ENCODE measurements at places on chromosomes 5 and 9. TPM values are rescaled to one million over a fixed set of nuclear protein-coding genes. Genes with fewer than 3 reads are reported as not detected.
A peak's percentile ranks its signal among the peaks of the same experiment; 100 is the strongest.

Gene WDR38
- not detected for total RNA-seq

Gene PLCXD3
- 1.3 TPM for total RNA-seq

Gene TUSC1
- 10.5 TPM for total RNA-seq

Gene PHF24
- 0.17 TPM for total RNA-seq

Gene ZFP37
- total RNA-seq = 5.1 TPM

Gene FAXDC2
- 11.3 TPM for total RNA-seq

Gene CTXN3
- total RNA-seq = not detected

Gene SLC22A4
- total RNA-seq = 4.1 TPM

Gene C5orf34
- 4.1 TPM for total RNA-seq

Gene PCDHGA8
- total RNA-seq = 2.6 TPM

Gene SLC4A9
- total RNA-seq = not detected

Gene PCDHGA3
- total RNA-seq = 1.5 TPM

Gene DDX4
- not detected for total RNA-seq

Gene LNPEP
- total RNA-seq = 26.2 TPM

DNA sequence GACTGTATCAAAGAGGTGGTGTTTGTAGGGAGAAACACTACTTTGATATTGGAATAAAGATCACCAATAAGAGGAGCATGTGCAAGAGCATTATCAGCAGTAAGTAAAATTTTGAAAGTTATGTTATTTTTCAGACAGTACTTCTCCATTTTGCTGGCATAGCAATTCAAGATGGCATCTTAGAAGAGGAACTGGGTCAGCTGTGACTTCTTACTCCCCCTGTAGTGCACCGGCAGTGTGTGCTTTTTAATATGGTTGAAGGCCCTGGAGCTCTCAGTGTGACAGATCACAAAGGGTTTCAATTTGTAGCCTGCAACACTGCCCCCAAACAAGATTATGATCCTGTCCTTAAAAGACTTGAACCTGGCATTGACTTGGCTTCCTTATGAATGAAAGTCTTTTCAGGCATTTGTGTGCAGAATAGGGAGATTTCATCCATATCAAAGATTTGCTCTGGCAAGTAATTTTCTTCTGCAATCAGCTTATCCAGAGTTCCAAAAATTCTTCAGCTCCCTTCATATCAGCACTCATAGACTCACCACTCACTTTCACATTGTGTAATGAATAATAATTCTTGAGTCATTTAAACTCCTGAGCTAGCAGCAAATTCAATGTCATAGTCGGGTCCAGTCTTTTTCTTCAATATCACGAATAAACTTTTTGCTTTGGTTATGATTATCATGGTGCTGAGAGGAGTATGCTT lies 105.7 kb upstream of the MAMDC2 start:
- DNase-seq = no peak

DNA sequence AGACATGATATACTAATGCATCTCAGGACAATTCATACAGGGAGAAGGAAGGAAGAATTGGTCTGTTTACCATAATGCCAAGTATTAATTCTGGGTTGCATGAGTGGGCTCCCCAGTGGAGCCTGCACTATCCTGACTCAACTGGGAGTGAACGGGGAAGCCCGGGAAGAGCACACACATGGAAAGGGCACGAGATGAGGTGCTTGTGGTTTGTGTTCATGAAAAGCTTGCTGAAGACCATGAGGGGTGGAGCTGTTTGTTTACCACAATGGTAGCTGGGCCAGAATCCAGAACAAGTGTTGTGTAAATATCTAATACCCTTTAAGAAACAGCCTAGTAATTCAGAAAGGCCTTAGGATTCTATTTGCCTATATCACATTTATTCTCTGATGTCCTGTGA lies 44.6 kb downstream of the POC5 start:
- no peak for DNase-seq

GRCh38 chr5:35320029-35320428 lies 89.7 kb upstream of the PRLR start:
- DNase-seq = no peak

DNA sequence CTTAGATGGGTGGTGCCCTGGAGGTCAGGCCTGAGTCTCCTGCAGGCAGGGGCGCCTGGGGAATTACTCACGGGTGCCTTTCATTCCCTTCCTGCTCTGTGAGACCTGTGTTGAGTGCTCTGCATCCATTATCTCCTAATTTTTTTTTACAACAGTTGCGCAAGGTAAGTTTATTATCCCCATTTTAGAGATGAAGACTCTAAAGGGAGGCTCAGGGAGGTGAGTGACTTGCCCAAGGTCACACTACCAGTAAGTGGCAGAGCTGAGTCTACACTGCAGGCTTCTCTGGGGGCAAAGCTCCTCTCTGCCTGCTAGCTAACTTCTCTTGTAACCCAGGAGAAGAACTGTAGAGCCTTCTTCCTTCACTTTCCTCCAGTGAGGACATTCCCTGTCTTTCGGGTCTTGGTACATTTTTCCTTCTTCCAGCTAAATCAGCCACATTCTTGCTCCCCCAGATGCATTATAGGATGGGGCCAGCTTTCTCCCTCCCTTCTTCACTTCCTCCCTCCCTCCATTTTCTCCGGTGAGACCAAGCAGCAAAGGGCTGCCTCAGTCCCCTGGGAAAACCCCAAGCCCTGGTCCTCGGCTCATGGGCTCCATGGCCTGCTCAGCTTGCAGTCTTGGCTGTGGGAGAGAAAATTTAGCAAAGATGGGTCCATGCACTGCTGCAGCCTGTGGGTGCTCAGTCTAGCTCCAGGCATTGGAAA lies 1.8 kb downstream of the PRR7 start:
- no peak for DNase-seq

DNA sequence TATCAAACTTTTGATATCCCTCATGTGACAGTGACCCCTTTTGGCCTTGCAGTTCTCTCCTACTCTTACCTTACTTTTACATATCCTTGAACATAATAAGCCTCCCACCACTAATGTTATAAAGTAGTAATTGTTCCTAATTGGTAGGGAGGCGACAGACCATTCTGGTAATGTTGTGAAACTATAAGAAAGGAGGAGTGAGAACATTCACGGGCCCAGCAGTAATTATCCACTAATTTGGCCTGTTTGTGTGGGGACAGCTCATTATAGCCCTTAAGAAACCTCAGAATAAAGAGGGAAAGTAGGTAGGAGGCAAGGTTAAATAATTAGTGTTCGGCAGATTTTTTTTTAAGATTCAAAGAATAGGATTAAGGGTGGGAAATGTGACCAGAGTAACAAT lies 1046.5 kb upstream of the ARRDC3 start:
- DNase-seq = no peak

GRCh38 chr9:131910572-131910971 lies 169.1 kb downstream of the MED27 start:
- no peak for DNase-seq

GRCh38 chr9:107172979-107173347 lies 110.1 kb upstream of the RAD23B start:
- DNase-seq = no peak

DNA sequence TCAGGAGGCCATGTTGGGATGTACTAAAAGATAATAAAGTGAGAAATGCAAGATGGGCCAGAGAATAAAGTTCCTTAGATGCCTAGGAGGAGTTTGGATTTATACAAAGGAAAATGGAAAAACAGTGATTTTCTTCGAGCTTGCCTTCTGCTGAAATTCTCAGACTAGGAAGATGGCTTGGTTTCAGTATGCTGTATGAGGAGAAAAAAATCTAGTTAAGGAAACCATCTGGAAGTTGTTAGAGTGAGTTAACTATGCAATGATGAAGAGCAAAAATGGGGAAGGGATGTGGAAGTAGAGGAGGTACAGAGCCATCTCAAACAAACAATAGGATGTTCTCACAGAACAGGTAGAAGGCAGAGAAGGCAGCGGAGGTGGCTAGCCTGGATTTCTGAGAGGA lies 162.9 kb upstream of the FTMT start:
- DNase-seq = no peak

GRCh38 chr9:114185570-114186490 lies 30.5 kb downstream of the COL27A1 start:
- DNase-seq = no peak

- peak; percentile 89 for DNase-seq
These were observed 73.4 kb downstream of the NFIB start for GRCh38 chr9:14240537-14240936.

GRCh38 chr5:172311605-172312004 lies 28.0 kb upstream of the UBTD2 start:
- no peak for DNase-seq

DNA sequence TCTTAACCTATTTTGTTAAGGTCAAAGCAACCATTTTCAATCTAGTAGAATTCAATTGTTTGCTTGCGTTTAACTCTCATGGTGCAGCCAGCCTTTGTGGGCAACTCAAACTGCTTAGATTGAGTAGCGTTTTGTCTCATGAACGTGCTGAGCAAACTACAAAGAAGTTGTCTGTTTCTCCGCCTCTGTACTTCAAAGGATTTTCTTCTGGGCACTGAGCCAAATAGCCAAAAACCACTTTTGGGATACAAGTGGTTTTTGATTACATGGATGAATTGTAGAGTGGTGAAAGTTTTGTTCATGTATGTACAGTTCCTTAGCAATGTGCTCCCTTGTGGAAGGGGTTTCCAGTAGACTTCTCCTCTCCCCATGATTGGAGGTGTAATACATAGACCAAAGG lies 122.9 kb downstream of the CFAP90 start:
- DNase-seq = peak; percentile 19

DNA sequence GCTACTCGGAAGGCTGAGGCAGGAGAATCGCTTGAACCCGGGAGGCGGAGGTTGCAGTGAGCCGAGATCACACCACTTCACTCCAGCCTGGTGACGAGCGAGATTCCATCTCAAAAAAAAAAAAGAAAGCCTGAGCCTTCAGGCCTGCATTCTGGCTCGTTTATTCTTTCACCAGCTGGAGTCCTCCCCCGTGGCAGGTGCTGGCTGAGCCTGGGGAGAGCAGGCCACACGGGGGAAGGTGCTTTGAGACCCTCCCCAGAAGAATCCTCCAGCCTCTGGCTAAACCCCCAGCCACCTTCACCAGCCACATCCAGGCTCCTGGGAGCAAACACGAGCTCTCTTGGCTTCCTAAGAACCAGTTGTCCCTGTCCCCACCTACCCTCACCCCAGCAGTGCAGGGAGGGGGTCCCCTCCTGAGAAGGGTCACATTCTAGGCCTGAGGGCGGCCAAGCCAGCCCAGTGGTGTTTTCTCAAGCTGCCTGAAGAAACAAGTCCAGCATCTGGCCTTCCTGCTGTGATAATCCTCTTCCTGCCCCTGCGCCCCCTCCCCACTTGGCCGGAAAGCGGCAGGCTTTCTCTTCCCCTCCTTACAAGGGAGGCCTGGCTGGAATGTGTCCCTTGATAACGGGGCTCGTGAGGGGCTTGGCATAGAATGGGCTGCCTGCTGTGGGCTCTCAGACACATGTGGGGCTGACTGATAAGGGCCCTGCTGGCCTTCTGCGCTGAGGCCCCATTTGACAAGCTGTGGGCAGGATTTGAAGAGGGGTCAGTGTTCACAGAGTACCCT lies 41.5 kb downstream of the PLPP7 start:
- no peak for DNase-seq

DNA sequence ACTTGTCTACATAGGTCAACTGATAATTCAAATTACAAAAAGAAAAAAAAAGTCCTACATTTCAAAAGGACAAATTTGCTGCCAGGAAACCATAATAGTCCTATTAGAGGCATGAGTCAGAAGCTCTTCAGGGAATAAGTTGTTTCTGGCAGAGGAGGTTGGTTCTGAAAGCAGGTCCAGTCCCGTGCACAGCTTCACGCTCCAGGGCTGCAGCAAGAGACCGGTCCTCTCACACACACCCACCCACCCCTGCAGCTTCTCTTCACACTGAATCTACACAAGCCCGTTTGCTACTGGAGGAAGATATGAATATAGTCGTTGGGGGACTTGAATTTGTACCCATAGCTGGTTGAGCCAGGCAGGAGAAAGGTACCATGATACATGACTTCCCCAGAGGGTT lies 36.9 kb upstream of the SLC1A3 start:
- peak; percentile 64 for DNase-seq

- DNase-seq = peak; percentile 65
These were observed 140.3 kb downstream of the PCSK1 start for GRCh38 chr5:96292582-96293247.

DNA sequence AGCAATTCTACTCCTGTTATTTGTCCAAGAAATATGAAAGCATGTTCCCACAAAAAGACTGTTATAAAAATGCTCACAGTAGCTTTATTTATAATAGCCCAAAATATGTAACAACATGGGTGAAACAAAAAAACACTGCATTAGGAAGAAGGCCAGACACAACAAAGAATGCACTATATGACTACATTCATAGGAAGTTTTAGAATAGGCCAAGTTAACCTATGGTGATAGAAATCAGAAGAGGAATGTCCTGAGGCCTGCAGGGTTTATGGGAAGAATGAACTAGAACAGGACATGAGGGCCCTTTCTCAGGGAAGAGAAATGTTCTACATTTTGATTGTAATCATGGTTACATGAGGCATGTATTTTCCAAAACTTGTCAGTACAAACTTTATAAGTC lies 24.7 kb upstream of the TAS2R1 start:
- peak; percentile 47 for DNase-seq

- peak; percentile 44 for DNase-seq
These were observed 133.4 kb downstream of the SLC1A3 start for GRCh38 chr5:36739751-36740221.

DNA sequence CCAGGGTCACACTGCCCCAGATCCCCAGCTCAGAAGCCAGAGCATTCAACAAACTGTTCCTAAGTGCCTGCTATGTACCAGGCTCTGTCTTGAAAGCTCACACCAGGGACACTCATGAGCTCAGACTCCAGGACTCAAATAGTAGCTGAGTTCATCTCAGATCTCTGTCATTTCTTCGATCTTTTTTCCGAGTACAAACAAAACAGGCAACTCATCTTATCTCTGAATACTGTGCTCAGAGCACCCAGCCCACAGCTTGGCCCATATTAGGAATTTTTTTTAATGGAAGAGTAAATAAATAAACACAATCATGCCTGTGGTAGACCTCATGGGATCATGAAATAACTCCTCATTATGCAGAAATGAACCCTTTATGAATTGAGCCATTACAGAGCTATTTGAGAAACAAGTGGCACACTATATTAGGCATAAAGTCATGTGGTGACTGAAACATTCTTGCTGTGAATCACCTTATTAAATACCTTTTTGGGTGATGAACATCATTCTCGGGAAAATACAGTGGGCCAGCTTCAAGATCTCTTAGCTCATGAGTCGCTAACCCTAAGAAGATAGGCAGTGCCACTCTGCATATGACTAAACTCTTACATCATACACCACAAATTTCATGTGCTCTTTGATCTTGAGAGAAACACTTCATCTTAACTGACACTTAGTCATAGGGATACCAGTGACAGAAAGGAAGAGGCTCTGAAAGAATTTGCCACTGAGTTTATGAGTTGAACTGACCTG lies 9.9 kb downstream of the SH3RF2 start:
- peak; percentile 71 for DNase-seq

DNA sequence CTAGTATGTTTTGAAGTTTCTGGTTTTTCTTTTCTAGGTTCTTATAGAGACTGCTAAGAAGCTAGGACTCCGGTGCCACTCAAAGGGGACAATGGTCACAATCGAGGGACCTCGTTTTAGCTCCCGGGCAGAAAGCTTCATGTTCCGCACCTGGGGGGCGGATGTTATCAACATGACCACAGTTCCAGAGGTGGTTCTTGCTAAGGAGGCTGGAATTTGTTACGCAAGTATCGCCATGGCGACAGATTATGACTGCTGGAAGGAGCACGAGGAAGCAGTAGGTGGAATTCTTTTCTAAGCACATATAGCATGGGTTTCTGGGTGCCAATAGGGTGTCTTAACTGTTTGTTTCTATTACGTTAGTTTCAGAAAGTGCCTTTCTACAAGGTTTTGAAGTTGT lies 52.2 kb downstream of the MTAP start:
- DNase-seq = peak; percentile 43

- DNase-seq = no peak
These were observed 19.8 kb downstream of the JADE2 start for GRCh38 chr5:134545070-134545868.

- no peak for DNase-seq
These were observed 166.1 kb downstream of the CACNA1B start for GRCh38 chr9:138043411-138044345.

- DNase-seq = no peak
These were observed 28.8 kb downstream of the C5 start for GRCh38 chr9:121021301-121021700.

Measured in fibroblast of lung (primary cell).